ENCODE measurements at places on chromosomes 16 and 17.

DNA sequence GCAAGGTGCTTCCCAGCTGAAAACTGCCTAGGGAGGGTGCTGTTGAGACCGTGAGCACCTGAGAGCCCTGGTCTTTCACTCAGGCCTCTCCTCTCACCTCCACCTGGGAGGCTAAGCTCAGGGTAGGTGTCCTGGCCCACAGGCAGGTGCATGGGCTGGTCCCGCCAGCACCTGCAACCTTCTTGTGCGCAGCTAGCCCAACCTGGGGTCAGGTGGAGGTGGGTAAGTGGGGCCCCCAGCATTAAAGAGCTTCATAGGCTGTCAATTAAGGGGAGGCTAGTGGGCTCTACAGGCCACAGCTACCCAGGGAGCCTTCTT is 8.7 kb downstream of the ADCY7 start:
- DNase-seq, result no peak

GRCh38 chr16:49846800-49847199 is 9.1 kb downstream of the ZNF423 start:
- DNase-seq, result no peak

DNA sequence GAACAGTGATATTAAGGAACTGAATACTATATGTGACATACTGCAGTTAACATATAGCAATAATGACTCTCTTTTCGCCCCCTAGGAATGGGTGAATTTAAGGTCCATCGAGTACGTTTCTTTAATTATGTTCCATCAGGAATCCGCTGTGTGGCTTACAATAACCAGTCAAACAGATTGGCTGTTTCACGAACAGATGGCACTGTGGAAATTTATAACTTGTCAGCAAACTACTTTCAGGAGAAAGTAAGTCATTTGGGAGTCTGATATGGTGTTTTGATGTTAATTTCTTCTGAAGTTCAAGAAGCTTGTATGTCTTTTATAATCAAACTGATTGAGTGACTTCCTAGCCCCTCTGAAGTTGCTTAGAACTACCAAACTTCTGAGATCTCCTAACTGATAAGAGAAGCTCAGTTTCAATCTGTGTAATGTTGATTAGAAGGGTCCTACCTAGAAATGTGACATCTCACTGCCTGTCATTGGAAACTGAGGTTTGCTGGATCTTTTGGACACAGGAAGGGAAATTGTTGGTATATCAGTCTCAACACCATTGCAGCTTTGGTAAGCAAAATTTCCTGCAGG is 1.0 kb downstream of the UTP4 start:
- peak; percentile 27 for DNase-seq

DNA sequence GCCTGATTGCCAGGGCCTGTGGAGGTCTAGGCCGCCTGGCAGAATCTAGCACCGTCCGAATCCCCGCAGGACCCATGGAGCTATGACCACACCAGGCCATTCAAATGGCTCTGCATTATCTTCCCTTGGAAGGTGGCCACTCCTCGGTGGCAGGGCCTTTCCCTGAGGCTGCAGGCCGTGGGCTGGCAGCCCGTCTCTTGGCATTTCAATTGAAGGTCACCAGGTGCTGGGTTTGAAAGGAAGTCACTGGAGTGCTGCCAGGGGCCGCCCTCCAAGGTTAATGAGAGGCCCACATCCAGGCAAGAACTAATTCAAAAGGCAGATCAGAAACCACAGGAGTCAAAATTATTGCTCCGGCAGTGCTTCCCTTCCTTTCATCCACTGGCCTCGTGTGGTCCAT is 27.7 kb upstream of the CACNG5 start:
- DNase-seq, result no peak

DNA sequence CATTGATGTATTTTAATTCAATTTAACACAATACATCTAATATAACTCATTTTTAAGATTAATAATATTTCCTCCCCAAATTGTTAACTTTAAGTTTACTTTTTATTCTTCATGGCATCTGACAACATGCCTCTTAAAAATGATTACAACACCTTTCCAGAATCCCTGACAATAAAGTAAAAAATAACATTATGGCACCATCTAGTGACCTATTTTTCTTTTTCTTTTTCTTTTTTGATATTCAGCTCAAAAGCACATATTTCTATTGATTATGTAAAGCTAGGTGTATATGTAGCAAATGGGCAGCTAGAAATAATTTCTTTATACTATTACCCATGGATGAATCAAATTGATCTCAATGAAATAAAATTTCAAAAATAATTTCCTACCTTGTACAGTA is 834.3 kb upstream of the CDH8 start:
- DNase-seq, result no peak

DNA sequence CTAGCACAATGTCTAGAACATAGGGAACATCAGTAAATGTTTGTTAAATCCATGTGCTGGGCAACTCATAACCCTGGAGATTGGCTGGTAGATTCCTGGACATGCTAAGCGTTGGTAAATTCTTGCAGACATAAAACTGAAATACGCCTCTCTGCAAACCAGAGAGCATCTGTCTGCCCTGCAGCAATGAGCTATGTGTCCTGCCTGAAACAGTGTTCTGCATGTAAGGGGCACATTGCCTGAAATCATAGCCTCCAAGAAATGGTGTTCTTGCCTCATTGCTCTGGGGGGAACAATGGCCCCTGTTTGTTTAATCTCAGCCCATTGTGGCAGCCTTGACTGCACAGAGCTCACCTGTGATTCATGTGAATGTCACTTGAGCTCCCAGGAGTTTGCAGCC is 113.5 kb upstream of the CCL2 start:
- no peak for DNase-seq

DNA sequence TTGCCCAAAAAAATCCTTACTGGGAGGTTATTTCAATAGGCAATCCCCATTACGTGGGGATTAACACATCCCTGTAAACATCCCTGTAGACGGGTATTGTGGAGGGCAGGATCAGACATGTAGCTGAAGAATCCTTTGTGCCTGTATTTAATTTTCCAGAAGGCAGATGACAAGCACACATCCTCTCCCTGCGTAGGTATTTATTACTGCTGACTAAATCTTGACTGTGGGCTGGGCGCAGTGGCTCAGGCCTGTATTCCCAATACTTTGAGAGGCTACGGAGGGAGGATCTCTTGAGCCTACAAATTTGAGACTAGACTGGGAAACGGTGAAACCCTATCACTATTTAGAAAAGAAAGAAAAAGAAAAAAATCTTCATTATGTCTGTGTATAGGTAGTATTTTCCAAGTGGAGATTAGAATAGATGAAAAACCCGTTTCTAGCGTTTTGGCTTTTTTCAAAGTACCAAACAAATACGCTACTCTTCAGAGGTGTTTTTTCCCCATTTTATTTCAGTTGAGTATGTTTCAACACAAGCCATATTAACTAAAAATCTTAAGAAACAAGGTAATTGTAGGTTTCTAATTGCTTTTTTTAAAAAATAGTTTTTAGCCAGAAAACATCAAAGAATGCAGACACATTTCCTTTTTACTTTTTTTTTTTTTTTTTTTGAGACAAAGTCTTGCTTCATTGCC is 1.5 kb upstream of the MARF1 start:
- no peak for DNase-seq
